ENCODE measurements at places on chromosomes 2 and 18. TPM values are rescaled to one million over a fixed set of nuclear protein-coding genes. Genes with fewer than 3 reads are reported as not detected.
A peak's percentile ranks its signal among the peaks of the same experiment; 100 is the strongest.

- no peak for DNase-seq
Measured at GRCh38 chr2:176124110-176124946, 1.8 kb downstream of the HOXD9 start.

DNA sequence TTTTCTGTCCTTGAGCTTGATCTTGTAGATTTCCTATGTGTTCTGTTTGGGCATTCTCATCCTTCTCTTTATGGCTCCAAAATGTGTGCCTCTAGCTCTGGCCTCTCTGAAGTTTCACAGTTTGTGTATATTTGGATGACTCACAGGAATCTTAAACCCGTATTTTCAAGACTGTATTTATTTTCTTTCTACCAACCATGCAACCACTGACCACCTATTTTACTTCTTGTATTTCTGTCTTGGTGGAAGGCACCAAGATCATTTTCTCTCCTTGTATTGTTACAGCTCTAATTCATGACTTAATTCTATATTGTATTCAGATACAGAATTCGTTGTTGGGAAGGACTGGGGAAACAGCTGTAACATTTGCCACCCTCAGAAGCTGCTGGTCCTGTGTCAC is 39.5 kb downstream of the ACSL3 start:
- no peak for DNase-seq

LONRF2 gene
- total RNA-seq: 24.5 TPM

- no peak for DNase-seq
Measured at GRCh38 chr2:235599596-235600338, 105.9 kb downstream of the AGAP1 start.

GRCh38 chr2:238704471-238705225 is 143.2 kb upstream of the TWIST2 start:
- DNase-seq: peak; percentile 54

TLX2 gene
- not detected for total RNA-seq

GRCh38 chr2:206260188-206261012 is 14.1 kb upstream of the ZDBF2 start:
- DNase-seq: no peak

GAREM2 gene
- 1.1 TPM for total RNA-seq

DNA sequence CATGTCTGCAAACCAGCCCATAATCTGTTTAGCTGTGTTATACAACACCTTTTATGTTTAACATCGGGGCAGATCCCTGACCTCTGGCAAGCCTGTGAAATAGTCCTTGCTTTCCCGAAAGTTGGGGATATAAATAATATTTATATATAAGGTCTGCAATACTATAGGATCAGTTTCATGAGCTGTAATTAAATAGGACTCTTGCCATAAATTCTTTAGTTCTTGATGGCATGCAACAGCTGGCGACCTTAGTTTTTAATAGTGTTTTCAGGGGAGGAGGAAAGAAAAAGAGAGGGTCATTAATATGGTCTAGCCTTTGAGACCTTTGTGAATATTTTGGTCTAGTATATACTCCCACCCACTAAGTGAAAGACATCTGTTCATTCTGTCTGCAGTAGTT is 166.5 kb downstream of the MTX2 start:
- no peak for DNase-seq

GRCh38 chr2:133666621-133667020 is 98.4 kb upstream of the NCKAP5 start:
- DNase-seq: no peak

COL6A3 gene
- 89.5 TPM for total RNA-seq

REG1B gene
- total RNA-seq: not detected

- DNase-seq: no peak
Measured at GRCh38 chr18:48866028-48866733, 84.6 kb downstream of the SMAD7 start.

GRCh38 chr2:135256531-135257260 is 204.6 kb downstream of the RAB3GAP1 start:
- no peak for DNase-seq

GRCh38 chr2:28325173-28325566 is 67.5 kb upstream of the FOSL2 start:
- DNase-seq: no peak

CCDC85A gene
- total RNA-seq: 2.7 TPM

GRCh38 chr2:17790536-17790935 is 25.7 kb upstream of the MSGN1 start:
- DNase-seq: no peak

DNA sequence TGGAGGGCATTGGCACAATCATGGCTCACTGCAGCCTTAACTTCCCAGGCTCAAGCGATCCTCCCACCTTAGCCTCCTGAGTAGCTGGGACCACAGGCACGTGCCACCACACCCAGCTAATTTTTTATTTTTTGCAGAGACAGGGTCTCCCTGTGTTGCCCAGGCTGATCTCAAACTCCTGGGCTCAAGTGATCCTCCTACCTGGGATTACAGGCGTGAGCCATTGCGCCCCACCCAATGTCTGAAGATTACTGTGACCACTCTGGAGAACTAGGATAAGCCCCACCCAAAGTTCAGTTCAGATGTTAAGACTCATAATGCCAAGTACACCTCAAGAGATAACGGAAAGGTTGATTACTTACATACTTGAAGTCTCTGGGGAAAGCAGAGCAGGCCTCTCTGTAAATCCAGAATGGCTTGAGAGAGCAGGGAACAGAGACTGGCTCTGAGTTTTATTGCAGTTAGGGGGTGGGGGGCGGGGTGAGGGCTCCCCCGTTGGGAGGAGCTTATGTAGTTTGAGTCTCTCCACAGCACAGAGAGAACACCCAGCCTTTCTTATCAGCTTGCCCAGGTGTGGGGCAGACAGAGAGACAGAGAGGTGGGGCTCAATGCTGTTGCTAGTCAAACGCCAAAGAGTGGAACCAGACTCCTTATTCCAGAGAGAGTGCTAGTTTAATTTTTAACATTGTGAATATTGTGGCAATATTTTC is 26.5 kb upstream of the ERICH2 start:
- no peak for DNase-seq

- DNase-seq: no peak
Measured at GRCh38 chr2:26640781-26641564, at the start of gene CIB4. CIB4 (minus strand) TSS chr2:26641366; CDS start chr2:26641314, 52 bp downstream.

DNA sequence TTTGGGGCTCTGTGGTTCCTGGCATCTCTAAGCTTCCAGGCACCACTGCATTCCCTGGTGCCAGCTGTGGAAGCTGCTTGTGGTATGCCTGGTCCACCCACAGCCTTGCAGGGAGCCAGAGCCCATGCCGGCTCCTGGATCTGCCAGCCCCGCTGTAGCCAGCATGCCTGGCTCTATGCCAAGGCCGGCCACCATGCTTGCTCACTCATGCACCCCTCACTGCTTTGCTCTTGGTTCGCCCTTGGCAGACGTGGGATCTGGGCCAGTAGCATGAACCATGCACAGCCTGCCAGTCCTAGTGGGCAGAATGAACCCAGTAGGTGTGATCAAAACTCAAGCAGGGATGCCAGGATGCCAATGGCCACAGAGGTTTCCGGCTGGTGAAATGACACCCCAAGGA is 634.2 kb upstream of the TMEFF2 start:
- DNase-seq: no peak

- DNase-seq: no peak
Measured at GRCh38 chr2:149365931-149366583, 35.7 kb downstream of the LYPD6 start.

DNA sequence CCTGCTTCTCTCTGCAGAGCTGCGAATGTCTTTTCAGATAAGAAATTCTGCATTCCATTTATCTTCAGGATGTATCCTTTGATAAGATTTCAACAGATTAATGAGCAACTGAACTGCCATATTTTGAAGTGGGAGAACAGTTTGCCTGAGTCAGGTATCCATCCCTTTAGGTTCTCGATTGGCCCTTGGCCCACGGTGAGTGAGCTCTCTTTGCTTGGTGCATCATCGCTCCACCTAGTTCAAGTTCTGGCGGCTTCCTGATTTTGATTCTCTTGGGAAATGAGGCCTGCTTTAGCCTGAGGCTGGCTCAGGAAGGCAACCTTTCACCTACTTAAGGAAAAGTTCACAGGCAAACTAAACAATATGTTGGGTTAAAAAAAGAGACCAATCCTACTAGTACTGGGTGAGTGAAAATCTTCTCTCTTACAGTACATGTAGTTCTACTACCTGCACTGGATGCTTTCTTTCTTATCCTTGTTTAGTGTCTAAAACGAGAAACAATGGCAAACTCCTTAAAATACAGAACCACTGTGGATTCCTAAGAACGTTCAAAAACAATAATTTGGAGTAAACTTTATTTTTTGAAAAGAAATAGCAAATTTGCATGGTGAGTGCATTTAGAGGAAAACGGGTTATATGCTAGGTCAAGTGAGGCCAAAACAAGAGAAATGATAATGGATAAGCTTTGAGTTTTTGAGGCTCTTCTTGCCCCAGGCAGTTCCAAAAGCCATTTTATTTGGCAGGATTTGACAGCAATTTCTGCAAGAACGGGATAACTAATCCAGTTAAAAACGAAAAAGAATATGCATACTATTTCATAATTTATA is 837 bp upstream of the ACSL3 start:
- DNase-seq: peak; percentile 77

DNA sequence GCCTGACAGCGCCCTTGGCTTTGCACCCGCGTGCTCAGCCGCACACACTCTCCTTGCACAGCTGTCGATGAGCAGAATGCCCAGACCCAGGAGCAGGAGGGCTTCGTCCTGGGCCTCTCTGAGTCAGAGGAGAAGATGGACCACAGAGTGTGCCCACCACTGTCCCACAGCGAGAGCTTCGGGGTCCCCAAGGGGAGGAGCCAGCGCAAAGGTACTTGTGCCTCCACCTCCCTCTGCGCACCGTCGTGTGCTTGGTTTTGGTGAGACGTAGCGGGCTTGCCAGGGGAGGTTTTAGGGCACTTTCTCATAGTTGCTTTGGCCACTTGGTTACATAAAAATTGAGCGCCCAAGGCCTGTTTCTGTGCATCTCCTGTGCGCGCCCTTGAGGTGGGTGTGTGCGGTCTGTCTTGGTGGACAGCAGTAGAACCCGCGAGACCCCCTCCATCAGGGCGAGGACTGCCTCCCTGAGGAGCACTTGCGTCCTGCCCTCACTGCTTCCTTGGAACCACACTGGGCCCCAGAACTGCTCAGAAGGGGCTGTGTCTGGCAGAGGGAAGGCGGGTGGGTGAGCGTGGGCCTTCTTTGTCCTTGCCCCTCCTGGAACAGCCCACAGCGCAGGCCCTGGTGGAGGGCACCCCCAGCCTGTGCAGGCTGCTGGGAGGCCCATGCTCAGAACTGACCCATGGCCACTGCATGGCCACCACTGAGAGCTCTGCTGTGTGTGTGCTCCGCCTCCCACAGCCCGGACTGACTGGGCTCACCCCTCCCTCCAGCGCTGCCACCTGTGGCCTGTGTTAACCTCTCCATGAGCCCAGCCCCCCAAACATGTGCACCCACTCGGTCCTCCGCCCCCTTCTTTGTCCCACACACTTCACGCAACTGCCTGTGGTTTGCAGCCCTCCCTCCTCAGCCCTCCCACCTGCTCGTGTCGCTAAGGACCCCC is 95.9 kb downstream of the DGKD start:
- peak; percentile 51 for DNase-seq

GRCh38 chr2:177799531-177799930 is 273.0 kb downstream of the PDE11A start:
- DNase-seq: no peak
